Uterus (tissue), 4 donors: ENCODE measurements at places on chromosomes 1 and 21.

- no peaks in the 10 kb centered on the region for H3K27me3 ChIP-seq
- DNase-seq, result no peak
- H3K4me3 ChIP-seq, result no peak overlapping the region
- no peaks in the 10 kb centered on the region for H3K36me3 ChIP-seq
- peak overlapping the region; percentile 82 for H3K27ac ChIP-seq
Observed at GRCh38 chr1:64043976-64044375, 159.4 kb upstream of the UBE2U start.

DNA sequence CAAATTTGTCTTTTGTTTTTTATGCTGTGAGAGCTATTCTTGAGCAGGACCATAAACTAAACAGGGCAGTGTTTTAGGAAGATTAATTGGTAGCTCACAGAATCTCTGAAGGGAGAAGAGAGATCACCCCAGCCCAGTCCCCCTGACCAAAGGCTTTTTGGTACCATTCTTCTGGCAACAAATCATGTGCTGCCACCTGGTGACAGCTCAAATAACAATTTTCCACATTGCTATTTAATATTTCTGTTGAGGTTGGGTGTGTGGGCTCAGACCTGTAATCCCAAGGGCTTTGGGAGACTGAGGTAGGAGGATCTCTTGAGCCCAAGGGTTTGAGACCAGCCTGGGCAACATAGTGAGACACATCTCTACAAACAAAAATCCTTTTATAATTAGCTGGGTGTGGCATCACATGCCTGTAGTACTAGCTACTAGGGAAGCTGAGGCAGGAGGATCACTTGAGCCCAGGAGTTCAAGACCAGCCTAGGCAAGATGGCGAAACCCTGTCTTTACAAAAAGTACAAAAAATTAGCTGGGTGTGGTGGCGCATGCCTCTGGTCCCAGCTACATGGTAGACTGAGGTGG is 2.2 kb upstream of the TESK2 start:
- no peaks in the 10 kb centered on the region for H3K27me3 ChIP-seq
- H3K36me3 ChIP-seq, result no peaks in the 10 kb centered on the region
- H3K4me3 ChIP-seq, result no peak overlapping the region
- DNase-seq, result peak; percentile 34
- no peaks in the 10 kb centered on the region for H3K4me1 ChIP-seq
- no peak overlapping the region for H3K27ac ChIP-seq

DNA sequence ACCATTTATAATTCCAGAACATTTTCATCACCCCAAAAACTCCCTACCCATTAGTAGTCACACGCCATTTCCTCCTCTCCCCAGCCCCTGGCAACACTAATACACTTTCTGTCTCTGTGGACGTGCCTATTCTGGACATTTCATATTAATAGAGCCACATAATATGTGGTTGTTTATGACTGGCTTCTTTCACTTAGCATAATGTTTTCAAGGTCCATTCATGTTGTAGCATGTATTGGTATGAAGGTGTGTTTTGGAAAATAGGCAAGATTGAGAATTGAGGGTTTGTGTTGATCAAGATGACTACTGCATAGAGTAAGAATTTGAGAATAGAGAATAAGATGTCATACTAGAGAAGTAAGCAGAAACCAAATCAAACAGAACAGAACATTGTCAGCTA is 67.5 kb downstream of the ZFYVE9 start:
- no peaks in the 10 kb centered on the region for H3K27me3 ChIP-seq
- no peak for DNase-seq
- no peaks in the 10 kb centered on the region for H3K4me1 ChIP-seq
- no peak overlapping the region for H3K4me3 ChIP-seq
- no peak overlapping the region for H3K27ac ChIP-seq

- H3K27ac ChIP-seq, result no peak overlapping the region
- H3K4me3 ChIP-seq, result no peak overlapping the region
- no peaks in the 10 kb centered on the region for H3K27me3 ChIP-seq
- H3K36me3 ChIP-seq, result no peaks in the 10 kb centered on the region
- DNase-seq, result no peak
Observed at GRCh38 chr1:1259951-1260600, 13.6 kb upstream of the C1QTNF12 start.

- DNase-seq, result no peak
- no peaks in the 10 kb centered on the region for H3K4me1 ChIP-seq
- no peak within 1 kb of the TSS for H3K27ac ChIP-seq
- no peaks in the 10 kb centered on the region for H3K27me3 ChIP-seq
- no peaks in the 10 kb centered on the region for H3K36me3 ChIP-seq
Observed at GRCh38 chr1:157551694-157552693, at the start of gene FCRL5. Gene FCRL5, minus strand, starts transcription at chr1:157552515. Its CDS starts 153 bp downstream, at chr1:157552362.

GRCh38 chr1:51717842-51718241 is 101.0 kb downstream of the OSBPL9 start:
- H3K36me3 ChIP-seq, result no peaks in the 10 kb centered on the region
- H3K27me3 ChIP-seq, result no peaks in the 10 kb centered on the region
- no peak for DNase-seq
- H3K4me1 ChIP-seq, result no peaks in the 10 kb centered on the region
- H3K27ac ChIP-seq, result no peak overlapping the region

- no peaks in the 10 kb centered on the region for H3K27me3 ChIP-seq
- H3K4me1 ChIP-seq, result no peaks in the 10 kb centered on the region
- H3K4me3 ChIP-seq, result no peak overlapping the region
- no peak overlapping the region for H3K27ac ChIP-seq
- H3K36me3 ChIP-seq, result no peaks in the 10 kb centered on the region
- no peak for DNase-seq
Observed at GRCh38 chr21:20662514-20662913, 335.7 kb upstream of the NCAM2 start.

GRCh38 chr21:42216726-42217572 is 2.0 kb upstream of the ABCG1 start:
- H3K4me3 ChIP-seq, result no peak overlapping the region
- no peaks in the 10 kb centered on the region for H3K27me3 ChIP-seq
- H3K27ac ChIP-seq, result no peak overlapping the region
- no peak for DNase-seq
- H3K4me1 ChIP-seq, result no peaks in the 10 kb centered on the region

GRCh38 chr1:206713070-206713469 is 28.4 kb downstream of the MAPKAPK2 start:
- no peaks in the 10 kb centered on the region for H3K36me3 ChIP-seq
- peaks cover 9% of the 10 kb centered on the region for H3K4me1 ChIP-seq

- no peak overlapping the region for H3K4me3 ChIP-seq
- H3K27me3 ChIP-seq, result no peaks in the 10 kb centered on the region
- no peak overlapping the region for H3K27ac ChIP-seq
- no peak for DNase-seq
Observed at GRCh38 chr1:9633493-9633892, 18.0 kb upstream of the PIK3CD start.

DNA sequence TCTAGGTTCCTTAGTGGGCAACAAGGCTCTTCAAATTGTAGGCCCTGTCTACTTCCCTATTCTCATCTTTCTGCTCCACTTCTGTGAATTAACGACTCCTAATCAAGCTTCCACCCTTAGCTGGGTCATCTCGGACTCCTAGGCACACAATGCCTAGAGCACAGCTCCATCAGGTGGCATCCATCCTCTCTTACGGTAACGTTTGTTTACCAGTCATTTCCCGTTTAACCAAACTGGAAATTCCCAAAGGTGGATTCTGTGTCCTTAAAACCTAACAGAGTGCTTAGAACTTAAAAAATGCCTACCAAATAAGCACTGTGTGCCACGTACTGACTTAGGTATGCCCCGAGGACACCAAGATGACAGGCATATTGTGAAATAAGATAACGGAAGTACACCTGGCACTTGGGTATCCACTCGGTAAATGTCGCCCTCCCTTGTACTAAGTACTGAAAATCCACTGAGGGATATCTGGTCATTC is 1.5 kb downstream of the PARP1 start:
- no peak for DNase-seq
- H3K27ac ChIP-seq, result peak overlapping the region; percentile 65
- H3K36me3 ChIP-seq, result no peaks in the 10 kb centered on the region
- H3K4me1 ChIP-seq, result peaks cover 19% of the 10 kb centered on the region

DNA sequence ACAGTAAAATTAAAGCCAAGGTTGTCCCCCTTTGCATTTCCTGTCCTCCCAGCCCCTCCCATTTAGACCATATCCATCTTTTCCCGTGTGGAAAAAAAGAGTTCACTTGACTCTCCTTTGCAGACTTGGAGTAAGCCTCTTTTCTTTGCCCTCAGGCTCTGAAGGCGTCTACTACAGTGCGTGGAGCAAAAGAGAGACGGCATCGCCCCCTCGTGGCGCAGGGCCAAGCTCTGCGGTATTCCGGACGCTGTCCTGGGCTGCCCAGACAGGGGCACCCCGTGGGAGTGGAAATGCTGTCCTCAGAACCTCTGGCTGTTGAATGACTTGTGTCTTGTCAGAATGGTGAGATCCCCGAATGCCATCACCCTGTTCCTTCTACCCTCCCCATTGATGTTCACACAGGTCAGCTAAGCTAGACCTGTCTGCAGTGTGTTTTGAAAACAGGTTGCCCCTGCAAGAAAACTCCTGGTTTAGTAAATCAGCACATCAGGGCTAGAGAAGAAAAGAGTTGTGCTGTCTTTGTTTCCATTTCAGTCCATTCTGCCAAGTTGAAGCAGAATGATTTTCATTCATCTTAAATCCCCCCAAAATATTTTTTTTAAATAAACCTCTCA is 12.3 kb upstream of the GJA8 start:
- H3K4me3 ChIP-seq, result no peak overlapping the region
- no peaks in the 10 kb centered on the region for H3K27me3 ChIP-seq
- H3K4me1 ChIP-seq, result no peaks in the 10 kb centered on the region
- no peaks in the 10 kb centered on the region for H3K36me3 ChIP-seq

- no peak for DNase-seq
- no peak overlapping the region for H3K4me3 ChIP-seq
- H3K27ac ChIP-seq, result no peak overlapping the region
- no peaks in the 10 kb centered on the region for H3K4me1 ChIP-seq
- H3K36me3 ChIP-seq, result no peaks in the 10 kb centered on the region
Observed at GRCh38 chr1:187310038-187310631, 481.4 kb downstream of the PLA2G4A start.

DNA sequence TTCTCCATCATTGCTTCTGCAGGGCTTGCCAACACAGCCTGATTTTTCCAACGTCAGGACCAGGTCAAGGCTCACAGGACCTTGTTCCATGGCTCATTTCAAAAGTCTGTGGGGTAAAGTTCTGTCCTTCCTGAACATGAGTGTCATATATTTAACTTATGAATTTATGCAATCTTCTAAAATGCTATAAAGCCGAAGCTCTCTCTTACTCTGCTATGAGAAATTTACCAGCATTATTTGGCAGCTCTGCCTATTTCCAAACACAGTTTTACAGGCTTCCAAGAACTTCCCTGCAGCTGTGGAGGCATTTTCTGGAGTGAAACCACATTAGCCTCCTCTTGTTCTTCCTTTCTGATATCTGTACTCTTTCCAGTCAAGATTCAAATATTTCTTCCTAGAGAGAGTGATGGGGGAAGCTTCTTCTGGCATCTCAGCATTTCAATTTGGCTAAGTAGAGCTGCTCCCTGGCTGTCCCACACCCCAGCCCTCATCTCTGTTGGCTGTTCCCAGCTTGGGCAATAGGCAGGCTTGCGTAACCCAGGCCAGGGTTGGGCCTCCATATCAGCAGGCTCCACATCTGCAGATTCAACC is 15.6 kb upstream of the HMGCS2 start:
- H3K27me3 ChIP-seq, result no peaks in the 10 kb centered on the region
- H3K36me3 ChIP-seq, result no peaks in the 10 kb centered on the region
- H3K4me3 ChIP-seq, result no peak overlapping the region
- peak; percentile 39 for DNase-seq
- no peaks in the 10 kb centered on the region for H3K4me1 ChIP-seq
- H3K27ac ChIP-seq, result no peak overlapping the region

DNA sequence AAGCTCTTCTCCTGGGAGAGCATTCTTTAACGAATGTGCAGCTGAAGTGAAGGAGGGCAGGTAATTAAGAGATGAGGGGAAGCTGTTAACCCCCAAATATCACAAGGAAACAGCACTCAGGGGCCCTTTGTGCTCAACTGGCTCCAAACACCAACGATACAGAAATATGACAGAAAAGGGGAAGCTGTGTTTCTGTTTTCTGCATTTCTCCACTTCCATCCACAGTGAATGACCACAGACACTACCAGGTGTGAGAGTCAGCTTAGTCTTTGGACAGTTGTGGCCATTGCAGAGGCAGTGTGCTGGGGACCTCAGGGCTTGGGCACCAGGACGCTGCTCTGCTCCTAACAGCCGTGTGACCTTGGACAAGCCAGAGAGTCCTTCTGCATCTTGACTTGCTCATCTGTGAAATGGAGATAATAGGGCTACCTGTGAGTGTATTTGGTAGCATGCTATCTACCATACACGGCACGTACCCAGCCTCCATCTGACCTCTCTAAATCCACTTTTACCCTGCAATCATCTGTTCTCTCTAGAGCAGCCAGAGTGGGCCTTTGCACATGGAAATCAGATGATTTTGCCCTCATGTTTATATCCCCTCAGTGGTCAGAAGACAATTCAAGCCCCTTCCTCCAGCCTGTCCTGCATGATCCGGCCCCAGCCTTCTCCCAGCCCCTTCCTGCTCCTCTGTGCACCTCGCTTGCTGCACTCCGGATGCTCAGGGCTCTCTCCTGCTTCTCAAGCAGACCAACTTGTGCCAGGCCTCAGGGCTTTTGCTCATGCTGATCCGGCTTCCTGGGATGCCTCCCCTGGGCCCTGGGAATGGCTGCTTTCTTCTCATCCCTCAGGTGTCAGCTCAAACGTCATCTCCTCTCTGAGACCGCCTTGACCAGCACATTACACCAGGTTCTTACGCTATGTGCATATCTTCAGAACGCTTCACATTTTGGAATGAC is 4.7 kb upstream of the TINAGL1 start:
- no peaks in the 10 kb centered on the region for H3K36me3 ChIP-seq
- no peaks in the 10 kb centered on the region for H3K27me3 ChIP-seq
- DNase-seq, result no peak
- no peak overlapping the region for H3K27ac ChIP-seq
- H3K4me1 ChIP-seq, result peaks cover 8% of the 10 kb centered on the region
- H3K4me3 ChIP-seq, result no peak overlapping the region

GRCh38 chr1:199221371-199222150 is 582.7 kb downstream of the PTPRC start:
- H3K27me3 ChIP-seq, result no peaks in the 10 kb centered on the region
- H3K4me1 ChIP-seq, result no peaks in the 10 kb centered on the region
- DNase-seq, result no peak
- H3K27ac ChIP-seq, result no peak overlapping the region
- no peak overlapping the region for H3K4me3 ChIP-seq

- H3K27ac ChIP-seq, result no peak overlapping the region
- no peak overlapping the region for H3K4me3 ChIP-seq
- no peaks in the 10 kb centered on the region for H3K4me1 ChIP-seq
- DNase-seq, result no peak
- H3K36me3 ChIP-seq, result no peaks in the 10 kb centered on the region
Observed at GRCh38 chr1:192584866-192585265, 9.3 kb downstream of the RGS1 start.

- no peak for DNase-seq
- H3K4me1 ChIP-seq, result no peaks in the 10 kb centered on the region
- no peak overlapping the region for H3K27ac ChIP-seq
- no peaks in the 10 kb centered on the region for H3K36me3 ChIP-seq
- H3K27me3 ChIP-seq, result no peaks in the 10 kb centered on the region
- H3K4me3 ChIP-seq, result no peak overlapping the region
Observed at GRCh38 chr1:116763787-116764465, 9.7 kb downstream of the CD2 start.

- no peaks in the 10 kb centered on the region for H3K27me3 ChIP-seq
- DNase-seq, result no peak
- H3K4me3 ChIP-seq, result no peak overlapping the region
- no peak overlapping the region for H3K27ac ChIP-seq
- no peaks in the 10 kb centered on the region for H3K4me1 ChIP-seq
Observed at GRCh38 chr1:30853350-30853749, 55.2 kb downstream of the SDC3 start.
